Activated CD4-positive, CD25-positive, alpha-beta regulatory T cell treated with anti-CD3 and anti-CD28 coated beads, Interleukin-2, amount 50 U/mL, for 16 hours (primary cell): ENCODE measurements at places on chromosomes 13 and 19.

DNA sequence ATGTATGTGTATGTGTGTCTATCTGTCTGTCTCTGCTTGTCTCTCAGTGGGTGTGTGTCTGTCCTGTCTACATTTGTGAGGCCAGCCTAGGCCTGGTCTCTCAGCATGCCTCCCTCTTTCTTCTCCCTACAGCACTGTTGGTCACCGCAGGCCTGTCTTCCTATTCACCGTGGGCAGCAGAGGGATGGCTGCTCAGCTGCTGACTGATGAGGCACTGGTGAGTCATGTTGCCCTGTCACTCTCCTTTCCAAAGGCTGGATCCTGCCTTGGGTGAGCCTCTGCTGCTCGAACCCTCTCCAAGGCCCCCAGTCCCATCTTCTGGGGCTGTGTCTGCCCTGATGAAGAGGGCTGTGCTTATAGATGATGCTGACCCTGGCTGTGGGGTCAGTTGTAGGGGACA lies 6.3 kb downstream of the ZNF71 start:
- DNase-seq, result no peak

GRCh38 chr13:19646063-19646462 lies 12.6 kb downstream of the MPHOSPH8 start:
- no peak for DNase-seq

DNA sequence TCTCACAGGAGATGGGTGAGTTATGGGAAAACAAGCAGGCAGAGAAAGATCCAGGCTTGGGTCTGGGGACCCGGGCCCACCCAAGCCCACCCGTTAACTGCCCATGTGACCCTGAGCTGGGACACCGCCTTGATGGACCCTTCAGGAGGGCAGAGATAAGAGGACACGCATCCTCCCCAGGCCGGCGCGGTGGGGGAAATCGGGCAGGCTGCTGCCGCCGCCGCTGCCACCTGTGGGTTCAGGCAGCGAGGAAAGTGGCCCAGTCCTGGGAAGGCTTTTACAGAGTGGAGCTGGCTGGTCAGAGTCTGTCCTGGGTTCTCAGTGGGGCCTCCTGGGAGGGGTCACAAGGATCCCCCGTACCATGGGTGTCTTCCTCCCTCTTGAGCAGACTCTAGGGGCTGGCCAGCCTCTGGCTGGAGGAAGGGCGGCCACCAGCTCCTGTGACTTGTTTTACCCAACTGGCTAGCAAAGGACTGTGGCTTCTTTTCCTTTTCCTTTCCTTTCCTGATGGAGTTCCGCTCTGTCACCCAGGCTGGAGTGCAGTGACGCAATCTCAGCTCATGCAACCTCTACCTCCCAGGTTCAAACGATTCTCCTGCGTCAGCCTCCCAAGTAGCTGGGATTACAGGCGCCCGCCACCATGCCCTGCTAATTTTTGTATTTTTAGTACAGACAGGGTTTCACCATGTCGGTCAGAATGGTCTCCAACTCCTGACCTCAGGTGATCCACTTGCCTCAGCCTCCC lies 155.4 kb downstream of the KDM4B start:
- DNase-seq, result no peak

- DNase-seq, result no peak
These were observed 17.1 kb upstream of the CHST8 start for GRCh38 chr19:33604651-33605050.

DNA sequence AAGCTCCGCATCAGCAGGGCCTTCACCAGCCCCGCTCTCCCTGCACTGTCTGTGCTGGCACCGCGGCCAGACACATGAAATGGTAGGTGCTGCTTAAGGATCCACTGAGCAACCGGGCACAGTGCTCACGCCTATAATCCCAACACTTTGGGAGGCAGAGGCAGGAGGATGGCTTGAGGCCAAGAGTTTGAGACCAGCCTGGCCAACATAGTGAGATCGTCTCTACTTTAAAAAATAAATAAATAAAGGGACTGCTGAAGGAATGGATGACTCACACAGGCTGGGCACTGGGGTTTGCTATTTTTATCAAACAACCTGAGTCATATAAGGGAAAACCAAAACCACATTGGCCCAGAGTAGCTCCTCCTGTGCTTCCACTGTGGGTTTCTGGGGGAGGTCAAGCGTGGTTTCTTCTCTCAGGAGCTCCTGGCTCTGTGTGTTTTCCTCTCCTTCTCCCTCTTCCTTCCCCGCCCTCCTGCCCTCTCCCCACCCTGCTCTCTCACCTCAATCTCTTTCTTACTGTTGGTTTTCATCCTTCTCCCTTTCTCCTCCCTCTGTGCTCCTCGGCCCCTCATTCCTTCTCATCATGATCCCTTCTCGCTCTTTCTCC lies 21.3 kb downstream of the VRK3 start:
- DNase-seq, result no peak

DNA sequence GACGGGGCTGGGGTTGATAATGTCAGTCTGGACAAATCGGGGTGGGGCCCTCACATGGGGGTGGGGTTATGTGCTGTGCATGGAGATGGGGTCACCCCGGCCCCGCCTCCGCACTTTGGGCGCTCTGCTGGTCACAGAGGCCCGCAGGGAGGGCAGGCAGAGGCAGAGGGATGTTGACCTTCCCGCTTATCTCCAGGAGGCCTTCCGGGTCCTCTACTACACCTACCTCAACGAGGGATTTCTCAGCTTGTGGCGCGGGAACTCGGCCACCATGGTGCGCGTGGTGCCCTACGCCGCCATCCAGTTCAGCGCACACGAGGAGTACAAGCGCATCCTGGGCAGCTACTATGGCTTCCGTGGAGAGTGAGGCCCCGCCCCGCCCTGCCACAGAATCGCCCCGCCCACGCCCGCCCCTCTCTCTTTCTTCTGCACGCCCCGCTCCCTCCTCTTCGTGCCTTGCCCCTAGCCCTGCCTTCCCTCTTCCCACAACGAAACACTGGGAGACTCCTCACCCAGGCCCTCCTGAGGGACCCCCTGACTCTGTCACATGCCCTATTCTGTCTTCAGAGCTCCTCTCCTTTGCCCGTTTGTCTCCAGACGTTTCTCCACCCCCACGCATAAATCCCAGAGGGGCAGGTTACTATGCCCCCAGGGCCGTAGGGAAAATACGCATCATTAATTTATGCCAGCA lies 32.8 kb downstream of the TMEM161A start:
- no peak for DNase-seq

GRCh38 chr19:12346896-12347295 lies 13.5 kb upstream of the ZNF563 start:
- DNase-seq, result no peak

DNA sequence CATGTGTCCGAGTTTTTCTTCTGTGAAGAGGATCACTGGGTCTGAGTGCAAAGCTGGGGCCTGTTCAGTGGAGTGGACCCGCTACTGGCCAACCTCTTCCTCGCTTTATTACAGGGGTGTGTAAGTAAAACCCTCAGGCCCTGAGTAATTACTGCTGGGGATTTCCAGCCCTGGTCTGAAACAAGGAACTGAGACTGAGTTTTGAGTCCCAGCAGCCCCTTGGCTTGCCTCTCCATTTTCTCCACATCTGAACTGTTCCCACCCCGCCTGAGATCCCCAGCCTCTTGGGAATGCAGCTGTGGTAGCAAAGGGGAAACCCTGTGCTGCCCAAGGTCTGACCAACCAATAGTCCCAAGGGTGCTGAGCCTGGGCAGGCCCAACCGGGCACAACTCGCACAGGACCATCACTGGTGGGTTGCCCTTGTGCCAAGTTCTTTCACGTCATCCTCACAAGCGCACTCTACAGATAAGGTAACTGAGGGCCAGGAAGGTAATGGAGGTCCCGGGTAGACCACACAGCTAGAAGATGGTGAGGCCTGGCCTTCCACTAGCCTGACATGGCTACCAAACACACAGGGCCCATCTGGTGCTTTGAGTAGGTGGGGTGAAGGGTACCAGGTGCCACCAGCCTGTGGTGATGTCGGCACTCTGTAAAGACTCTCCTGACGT lies 13.7 kb upstream of the SLC35E1 start:
- no peak for DNase-seq

DNA sequence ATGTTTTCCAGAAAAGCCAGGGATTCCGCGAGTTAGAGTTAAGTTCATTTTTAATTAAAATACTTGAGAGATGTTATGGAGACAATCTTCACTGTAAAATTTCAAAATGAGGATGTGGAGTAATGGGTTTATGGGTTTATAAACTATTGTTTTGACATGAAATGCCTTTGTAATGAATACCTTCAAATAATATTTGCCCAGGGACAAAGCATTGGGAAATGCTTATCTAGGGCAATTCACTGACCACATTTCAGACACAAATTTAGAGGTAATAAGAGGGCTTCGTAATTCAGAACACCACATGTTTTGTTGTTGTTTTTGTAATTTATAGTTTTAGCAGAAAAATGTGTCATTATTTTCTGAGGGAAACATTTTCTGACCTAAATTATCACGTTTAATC lies 241.1 kb upstream of the ATXN8OS start:
- DNase-seq, result no peak

GRCh38 chr13:49214917-49215376 lies 5.2 kb upstream of the MLNR start:
- DNase-seq, result no peak

DNA sequence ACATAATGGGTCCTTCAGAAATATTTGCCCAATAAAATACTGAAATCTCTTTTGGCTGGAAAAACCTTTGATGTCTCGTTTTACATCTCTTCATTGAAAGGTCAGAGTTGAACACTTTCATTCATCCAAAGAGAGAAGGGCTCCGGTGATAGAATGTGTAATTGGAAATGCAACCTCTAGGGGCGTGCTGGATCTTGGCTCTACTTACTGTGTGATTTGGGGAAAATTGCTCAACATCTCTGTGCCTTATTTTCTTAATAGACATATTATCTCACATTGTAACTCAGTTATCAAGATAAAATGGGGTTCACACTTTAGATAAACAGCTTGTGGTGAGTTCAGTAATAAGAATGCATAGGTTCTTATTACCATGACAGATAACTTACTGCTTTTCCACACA lies 1444.1 kb downstream of the SLITRK5 start:
- no peak for DNase-seq

DNA sequence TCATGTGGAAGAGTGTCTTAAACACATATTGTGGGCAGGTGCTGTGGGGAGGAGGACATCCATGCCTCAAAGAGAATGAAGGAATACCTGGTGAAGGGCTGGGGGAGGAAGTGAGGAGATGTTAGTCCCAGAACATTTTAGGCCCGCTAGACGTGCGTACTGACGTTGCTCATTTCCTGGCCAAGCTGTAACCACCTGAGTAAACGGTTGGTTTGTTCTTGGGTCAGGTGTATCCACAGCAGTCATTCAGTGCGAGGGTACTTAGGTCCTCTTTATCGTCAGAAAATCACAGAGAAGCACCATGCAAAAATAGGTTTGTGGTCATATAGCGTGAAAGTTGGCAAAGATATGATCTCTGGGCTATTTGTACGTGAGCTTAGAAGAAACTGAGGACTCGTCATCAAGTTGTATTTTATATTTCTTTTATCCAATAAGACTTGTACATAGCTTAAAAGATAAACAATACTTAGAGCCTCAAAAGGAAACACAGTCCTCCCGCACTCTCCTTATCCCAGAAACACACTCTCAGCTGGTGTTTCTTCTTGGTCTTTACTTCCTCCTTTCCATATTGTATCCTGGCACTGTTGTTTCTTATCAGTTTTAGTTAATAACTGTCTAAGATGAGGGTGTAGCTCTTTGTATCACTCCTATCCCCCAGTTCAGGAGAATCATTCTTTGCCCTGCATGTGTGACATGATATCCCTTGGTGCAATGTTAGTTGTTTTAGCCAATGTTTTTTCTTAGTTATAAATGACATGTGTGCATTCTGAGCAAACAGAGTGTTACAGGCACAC lies 52.0 kb downstream of the ARHGEF7 start:
- no peak for DNase-seq
